ENCODE measurements at places on chromosomes 1 and 21.

DNA sequence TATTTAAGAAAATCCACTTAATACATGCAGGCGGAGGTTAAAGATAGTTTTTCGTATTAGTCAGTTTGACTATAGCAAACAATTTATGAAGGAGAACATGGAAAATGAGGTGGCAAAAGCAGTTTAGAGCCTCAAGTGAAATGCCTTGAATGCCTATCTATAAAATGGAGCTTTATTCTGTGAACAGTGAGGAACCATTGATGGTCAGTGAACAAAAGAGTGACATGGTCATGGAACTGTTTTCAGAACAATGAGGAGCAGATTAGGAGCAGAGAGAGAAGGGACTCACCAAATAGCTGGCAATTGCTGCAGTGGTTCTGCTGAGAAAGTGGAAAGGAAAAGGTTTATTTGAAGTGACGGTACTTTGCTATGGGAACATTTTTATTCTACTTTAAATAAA lies 299.8 kb downstream of the DUSP10 start:
- DNase-seq, result no peak

GRCh38 chr1:228753786-228754360 lies 18.6 kb downstream of the RHOU start:
- no peak for DNase-seq

DNA sequence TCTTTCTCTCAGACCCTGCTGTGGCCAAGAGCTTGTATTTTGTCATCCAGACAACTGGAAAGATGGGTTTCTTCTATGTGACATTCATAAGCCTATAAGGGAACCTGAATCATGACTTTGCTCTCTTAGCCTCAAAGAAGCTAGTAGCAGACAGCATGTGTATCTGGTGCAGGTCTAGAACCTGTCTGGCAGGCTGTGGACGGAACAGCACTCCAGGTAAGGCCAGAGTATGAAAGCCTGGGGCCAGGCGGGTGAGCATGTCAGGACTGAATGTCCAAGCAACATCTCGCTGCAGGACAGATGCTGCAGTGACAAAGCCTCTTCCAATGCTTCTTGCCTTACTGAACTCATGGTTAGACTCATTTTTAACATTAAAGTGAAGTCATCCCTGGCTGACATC lies 32.8 kb downstream of the AKNAD1 start:
- DNase-seq, result no peak

DNA sequence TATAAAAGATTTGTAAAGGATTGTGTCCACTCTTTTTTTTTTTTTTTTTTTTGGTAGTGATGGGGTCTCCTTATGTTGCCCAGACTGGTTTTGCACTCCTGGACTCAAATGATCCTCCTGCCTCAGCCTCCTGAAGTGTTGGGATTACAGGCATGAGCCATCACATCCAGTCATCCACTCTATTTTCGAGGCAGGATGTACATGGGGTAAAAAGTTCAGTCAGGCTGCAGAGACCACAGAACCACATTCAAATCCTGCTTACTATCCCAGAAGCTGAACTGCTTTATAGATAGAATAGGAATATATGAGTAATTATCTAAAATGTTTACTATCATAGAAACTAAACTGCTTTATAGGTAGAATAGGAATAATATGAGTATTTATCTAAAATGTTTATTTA lies 26.0 kb upstream of the KCNK2 start:
- no peak for DNase-seq

GRCh38 chr1:213724640-213725536 lies 262.9 kb upstream of the PROX1 start:
- DNase-seq, result no peak

DNA sequence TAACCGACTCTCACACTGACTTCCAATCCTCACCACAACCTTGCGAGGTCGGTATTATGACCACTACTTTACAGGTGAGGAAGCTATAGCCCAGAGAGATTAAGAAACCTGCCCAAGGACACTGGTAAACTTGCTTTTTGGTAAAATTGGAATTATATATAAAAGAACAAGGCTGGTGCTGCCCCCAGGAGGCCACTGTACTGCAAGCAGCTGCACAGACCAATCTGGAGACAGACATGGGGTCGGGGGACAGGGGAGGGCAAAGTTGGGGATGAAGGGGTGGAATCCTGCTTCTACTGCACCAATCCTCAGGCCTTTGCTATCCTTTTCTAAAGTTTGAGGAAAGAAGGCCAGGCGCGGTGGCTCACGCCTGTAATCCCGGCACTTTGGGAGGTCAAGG lies 280.8 kb downstream of the SPATA17 start:
- no peak for DNase-seq

DNA sequence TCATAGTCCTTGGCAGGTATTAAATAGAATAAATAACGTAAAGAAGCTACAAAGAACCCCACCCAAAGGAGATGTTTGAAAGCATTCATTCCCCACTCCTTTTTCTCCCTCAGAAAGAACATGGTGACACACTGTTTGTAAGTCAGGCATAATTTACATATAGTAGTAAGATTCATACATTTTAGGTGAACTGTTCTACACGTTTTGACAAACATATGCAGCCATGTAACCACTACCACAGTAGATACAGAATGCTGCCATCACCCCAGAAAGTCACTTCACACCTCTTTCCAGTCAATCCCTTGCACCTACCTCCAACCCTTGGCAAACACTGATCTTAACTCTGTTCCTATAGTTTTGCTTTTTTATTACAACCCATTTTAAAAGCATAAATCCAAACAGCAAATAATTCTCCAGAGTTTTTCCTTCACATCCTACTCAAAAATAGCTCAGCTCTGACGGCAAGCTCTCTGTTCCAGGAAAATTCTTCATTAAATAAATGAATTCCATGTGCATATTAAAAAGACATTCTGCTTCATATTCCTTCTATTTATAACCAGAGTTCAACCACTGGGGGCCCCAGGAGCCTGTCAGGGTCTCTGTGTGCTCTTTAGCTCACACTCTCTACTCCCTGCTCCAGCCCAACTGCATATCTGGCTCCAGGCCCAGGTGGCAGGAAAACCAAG lies 258.8 kb downstream of the PLPP3 start:
- no peak for DNase-seq

DNA sequence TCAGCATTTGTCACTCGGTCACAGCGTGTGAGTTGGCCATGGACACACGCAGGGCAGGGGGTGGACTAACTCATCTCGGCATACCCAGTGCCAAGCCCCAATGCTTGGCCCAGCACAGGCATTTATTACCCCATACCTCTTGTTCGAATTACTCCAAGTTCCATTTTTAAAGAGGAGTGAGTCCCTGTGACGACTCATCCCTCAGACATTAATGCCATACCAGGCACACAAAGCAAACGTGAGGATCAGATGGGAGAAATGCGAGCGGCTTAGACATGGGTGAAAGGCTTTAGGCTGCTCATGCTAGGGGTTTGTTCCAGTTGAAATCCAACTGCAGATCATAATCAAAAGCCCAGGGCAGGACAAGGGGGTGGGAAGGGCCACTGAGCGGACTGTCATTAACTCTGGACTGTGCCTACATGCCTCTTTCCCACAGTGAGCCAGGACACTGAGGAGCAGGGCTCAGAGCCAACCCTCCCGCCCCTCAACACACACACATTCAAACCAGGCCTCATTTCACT lies 118.5 kb upstream of the NGF start:
- no peak for DNase-seq

DNA sequence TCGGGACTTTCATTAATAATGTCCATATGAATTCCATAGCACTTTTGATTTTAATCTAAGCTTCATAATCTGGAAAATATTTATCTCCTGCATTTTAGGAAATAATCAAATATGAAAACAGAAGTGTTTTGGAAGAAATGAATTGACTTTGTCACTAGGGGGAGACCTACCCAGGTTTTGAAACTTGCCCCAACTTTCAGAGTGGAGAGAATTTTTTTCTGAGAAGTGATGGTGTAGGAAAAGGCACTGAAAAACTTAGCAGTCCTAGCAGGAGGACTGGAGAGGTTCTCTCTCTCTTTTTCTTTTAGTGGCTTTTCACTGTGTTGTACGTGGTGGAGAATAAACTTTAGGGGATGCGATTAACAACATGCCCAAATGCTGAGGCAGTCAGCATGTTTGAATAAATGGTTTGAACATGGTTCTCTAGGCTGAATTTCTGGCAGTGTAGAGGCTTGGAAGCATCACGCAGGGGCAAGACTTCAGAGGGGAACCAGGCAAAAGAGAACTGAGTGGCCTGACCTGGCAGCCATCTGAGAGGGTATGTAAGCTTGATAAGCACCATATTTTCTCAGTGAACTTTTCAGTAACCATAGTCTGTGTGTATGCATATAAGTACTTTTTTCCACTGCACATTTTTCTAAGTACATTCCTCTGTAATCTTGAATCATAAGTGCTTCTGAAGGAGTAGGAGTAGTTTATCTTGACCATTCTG lies 68.3 kb upstream of the NEK7 start:
- no peak for DNase-seq

GRCh38 chr1:166947398-166948043 lies 27.8 kb downstream of the ILDR2 start:
- peak; percentile 83 for DNase-seq

- no peak for DNase-seq
Measured at GRCh38 chr1:231862611-231863010, 236.0 kb downstream of the DISC1 start.

DNA sequence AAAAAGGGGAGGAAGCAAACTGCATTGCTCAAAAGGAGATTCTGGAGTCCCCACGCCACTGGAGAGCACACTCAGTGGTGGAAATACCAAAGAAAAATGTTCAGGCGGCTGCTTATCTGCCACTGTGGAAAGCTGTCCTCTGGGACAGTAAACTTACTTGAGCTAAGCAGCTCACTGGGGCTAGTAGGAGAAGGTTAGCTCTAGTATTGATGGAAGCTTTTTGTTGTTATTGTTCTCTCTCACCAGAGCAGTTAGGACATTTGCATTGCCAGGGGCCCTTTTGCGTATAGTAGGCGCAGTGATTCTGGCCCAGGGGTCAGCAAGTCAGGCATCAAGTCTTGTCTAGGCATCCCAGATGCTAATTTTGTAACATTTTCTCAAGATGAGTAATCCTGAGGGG lies 15.6 kb downstream of the BACE2 start:
- DNase-seq, result no peak

- no peak for DNase-seq
Measured at GRCh38 chr1:33408093-33408436, 22.8 kb downstream of the PHC2 start.

GRCh38 chr1:10635992-10636391 lies 160.5 kb downstream of the CASZ1 start:
- DNase-seq, result no peak

- DNase-seq, result no peak
Measured at GRCh38 chr1:217627431-217627830, 3.5 kb downstream of the GPATCH2 start.

- no peak for DNase-seq
Measured at GRCh38 chr1:35287807-35288640, 19.5 kb downstream of the ZMYM4 start.

GRCh38 chr1:225428881-225429455 lies 1.1 kb upstream of the LBR start:
- no peak for DNase-seq

- DNase-seq, result no peak
Measured at GRCh38 chr1:227557962-227558725, 5.2 kb upstream of the ZNF678 start.

GRCh38 chr1:112937495-112937894 lies 18.5 kb downstream of the SLC16A1 start:
- no peak for DNase-seq

DNA sequence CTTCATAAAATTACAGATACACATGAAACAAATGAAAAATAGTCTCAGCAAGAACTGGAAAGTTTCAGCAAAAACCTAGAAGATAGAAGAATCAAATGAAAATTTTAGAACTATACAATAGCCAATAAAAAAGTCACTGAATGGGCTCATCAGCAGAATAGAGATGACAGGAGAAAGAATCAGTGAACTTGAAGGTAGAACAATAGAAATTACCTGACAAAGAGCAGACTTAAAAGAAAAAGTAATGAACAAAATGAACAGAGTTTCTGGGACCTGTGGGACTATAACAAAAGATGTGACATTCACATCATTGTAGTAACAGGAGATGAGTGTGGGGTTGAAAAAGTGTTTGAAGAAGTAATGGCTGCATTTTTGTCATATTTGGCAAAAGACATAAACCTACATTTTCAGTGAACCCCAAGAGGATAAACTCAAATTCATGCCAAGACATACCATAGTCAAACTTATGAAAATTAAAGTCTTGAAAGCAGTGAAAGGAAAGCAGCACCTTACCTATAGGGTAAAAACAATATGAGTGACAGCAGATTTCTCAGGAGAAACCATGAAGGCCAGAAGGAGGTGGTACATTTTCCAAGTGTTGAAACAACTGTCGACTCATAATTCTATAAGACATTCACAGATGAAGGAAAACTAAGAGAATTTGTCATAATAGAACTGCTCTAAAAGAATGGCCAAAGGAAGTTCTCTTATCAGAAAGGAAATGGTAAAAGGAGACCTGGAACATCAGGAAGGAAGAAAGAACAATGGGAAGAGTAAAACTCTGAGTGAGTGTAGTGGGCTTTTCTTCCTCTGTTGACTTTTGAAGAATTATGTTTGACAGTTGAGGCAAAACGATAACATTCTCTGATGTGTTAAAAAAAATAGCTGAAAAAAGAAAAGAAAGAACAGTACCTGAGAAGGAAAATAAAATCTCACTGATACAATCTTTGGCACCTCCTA lies 23.5 kb downstream of the NTPCR start:
- no peak for DNase-seq

DNA sequence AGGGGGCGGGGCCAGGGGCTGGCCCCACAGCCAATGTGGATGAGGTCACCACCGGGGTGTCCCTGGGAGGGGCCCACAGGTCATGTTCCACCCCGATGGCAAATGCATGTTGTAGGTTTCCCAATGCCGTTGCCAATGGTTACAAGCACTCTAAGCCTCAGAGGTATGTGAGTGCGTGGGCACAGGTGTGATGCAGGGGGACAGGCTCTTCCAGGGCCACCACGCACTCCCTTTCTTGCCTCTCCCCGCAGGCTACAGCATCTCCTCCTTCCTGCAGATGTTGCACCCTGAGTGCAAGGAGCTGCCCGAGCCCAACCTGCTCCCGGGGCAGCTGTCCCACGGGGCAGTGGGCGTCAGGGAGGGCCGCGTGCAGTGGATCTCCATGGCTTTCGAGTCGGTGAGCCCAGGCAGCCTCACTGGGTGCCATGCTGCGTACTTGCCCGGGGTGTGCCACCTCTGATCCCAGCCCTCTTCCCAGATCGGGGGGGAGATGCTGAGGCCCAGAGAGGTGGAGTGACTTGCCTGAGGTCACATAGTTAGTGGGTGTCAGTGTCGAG lies 52.4 kb downstream of the DISP3 start:
- DNase-seq, result no peak

- DNase-seq, result no peak
Measured at GRCh38 chr21:42970946-42971653, 3.3 kb upstream of the PKNOX1 start.

DNA sequence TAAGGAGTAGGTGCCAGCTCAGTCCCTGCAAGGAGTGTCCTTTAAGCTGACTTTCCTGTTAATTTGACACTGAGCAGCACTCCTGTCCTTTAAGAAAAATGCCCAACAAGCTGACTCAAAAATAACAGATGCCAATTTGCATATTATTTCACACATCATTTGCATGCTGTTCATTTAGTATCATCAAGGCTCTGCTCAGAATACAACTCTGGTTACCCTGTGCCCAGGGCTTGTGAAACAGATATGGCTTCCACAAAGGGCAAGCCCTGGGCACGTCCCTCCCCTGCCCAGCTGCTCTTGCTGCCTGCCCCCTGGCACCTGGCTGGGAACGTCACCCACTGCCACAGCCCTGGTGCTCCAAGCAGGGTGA lies 10.3 kb downstream of the KCNN3 start:
- no peak for DNase-seq

GRCh38 chr1:29876902-29877301 lies 640.6 kb downstream of the PTPRU start:
- DNase-seq, result no peak

GRCh38 chr1:119093721-119094120 lies 46.7 kb downstream of the WARS2 start:
- no peak for DNase-seq

- no peak for DNase-seq
Measured at GRCh38 chr21:31744182-31744800, 12.4 kb upstream of the SCAF4 start.
